Aorta (tissue), 5 donors: ENCODE measurements at places on chromosomes 1 and 21. TPM values are rescaled to one million over a fixed set of nuclear protein-coding genes. Genes with fewer than 3 reads are reported as not detected.
A peak's percentile ranks its signal among the peaks of the same experiment; 100 is the strongest.

KPRP gene
- total RNA-seq, result not detected

CSF3R gene
- 26.7 TPM for total RNA-seq

GRCh38 chr1:110746644-110747259 lies 72.0 kb upstream of the KCNA3 start:
- no peaks in the 10 kb centered on the region for H3K4me1 ChIP-seq
- H3K36me3 ChIP-seq, result no peaks in the 10 kb centered on the region
- peak; percentile 51 for DNase-seq

CFAP298 gene
- total RNA-seq, result 26.9 TPM

SHE gene
- 44.1 TPM for total RNA-seq

DNA sequence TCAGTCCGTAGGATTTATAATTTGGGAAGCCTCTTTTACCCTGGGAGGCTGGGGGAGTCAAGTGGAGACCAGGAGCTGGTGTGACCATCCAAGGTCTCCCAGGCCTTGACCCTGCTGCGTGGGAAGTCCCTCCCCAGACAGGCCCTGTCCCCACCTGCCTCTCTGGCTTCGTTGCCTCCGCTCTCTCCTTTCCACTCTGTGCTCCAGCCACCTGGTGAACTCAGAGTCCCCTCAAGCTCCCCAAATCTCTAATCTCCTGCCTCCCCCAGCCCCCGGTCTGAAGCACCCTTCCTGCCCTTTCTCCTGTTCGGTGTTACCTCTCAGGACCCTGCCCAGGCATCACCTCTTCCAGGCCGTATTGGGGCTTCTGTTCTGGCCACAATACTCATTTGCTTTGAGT lies 27.9 kb downstream of the CDCP2 start:
- H3K4me1 ChIP-seq, result no peaks in the 10 kb centered on the region
- no peaks in the 10 kb centered on the region for H3K36me3 ChIP-seq
- DNase-seq, result no peak
- H3K27ac ChIP-seq, result no peak overlapping the region
- H3K27me3 ChIP-seq, result no peaks in the 10 kb centered on the region

DNA sequence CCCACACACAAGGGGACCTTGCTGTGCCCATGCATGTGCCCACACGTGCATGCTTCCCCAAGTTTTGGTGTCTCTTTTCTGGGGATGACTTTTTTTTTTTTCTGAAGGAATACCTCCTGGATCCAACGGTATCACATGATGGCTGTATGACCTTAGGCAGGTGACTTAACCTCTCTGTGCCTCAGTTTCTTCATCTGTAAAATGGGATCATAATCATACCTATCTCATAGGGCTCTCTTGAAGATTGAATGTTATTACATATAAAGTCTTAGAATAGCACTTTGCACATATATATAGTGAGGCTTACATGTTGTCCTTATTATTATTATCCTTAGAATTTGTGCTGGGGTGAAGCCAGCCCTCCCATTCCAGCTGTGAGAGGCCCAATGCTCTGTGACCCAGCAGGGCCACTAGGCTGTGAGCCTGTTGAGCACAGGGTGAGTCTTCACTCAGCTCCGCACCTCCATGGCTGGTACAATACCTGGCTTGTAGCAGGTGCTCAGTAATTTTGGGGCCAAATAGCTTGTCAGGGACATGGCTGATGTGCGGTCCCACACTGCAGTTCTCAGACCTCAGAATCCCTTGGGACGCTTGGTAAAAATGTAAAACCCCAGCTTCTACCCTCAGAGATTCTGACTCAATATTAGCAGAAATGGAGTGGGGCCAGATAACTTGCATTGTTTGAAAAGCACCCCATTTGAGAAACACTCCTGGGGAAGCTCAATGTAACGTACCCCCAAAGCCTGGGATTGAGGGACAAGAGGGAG lies 20.6 kb downstream of the STUM start:
- H3K27me3 ChIP-seq, result no peaks in the 10 kb centered on the region
- no peak overlapping the region for H3K4me3 ChIP-seq
- no peaks in the 10 kb centered on the region for H3K36me3 ChIP-seq
- H3K4me1 ChIP-seq, result no peaks in the 10 kb centered on the region
- H3K27ac ChIP-seq, result peak overlapping the region; percentile 18
- DNase-seq, result no peak

- peak within 1 kb of the TSS; percentile 30 for H3K4me3 ChIP-seq
- H3K27ac ChIP-seq, result no peak within 1 kb of the TSS
- H3K27me3 ChIP-seq, result no peaks in the 10 kb centered on the region
- peak; percentile 65 for DNase-seq
These were observed at the start of gene PIK3CD for GRCh38 chr1:9651565-9652378. Gene PIK3CD (plus strand): TSS chr1:9651731. CDS start chr1:9710456, 58,725 bp downstream.

PHLDA3 gene
- total RNA-seq, result 71.6 TPM

- no peaks in the 10 kb centered on the region for H3K4me1 ChIP-seq
- no peak for DNase-seq
- H3K27me3 ChIP-seq, result no peaks in the 10 kb centered on the region
- no peak overlapping the region for H3K4me3 ChIP-seq
These were observed 125.3 kb upstream of the DNAH14 start for GRCh38 chr1:224804220-224804619.

- no peaks in the 10 kb centered on the region for H3K36me3 ChIP-seq
- H3K4me1 ChIP-seq, result no peaks in the 10 kb centered on the region
- no peaks in the 10 kb centered on the region for H3K27me3 ChIP-seq
- H3K27ac ChIP-seq, result no peak overlapping the region
- no peak overlapping the region for H3K4me3 ChIP-seq
These were observed 23.7 kb upstream of the HFM1 start for GRCh38 chr1:91428182-91428798.

- no peaks in the 10 kb centered on the region for H3K27me3 ChIP-seq
- H3K4me1 ChIP-seq, result no peaks in the 10 kb centered on the region
- peak within 1 kb of the TSS; percentile 14 for H3K4me3 ChIP-seq
- H3K36me3 ChIP-seq, result no peaks in the 10 kb centered on the region
These were observed at the start of gene ZBTB8B for GRCh38 chr1:32464716-32465577. Gene ZBTB8B (plus strand): TSS chr1:32465072. CDS start chr1:32470625, 5,553 bp downstream.

KCNH1 gene
- total RNA-seq, result 0.19 TPM

DNA sequence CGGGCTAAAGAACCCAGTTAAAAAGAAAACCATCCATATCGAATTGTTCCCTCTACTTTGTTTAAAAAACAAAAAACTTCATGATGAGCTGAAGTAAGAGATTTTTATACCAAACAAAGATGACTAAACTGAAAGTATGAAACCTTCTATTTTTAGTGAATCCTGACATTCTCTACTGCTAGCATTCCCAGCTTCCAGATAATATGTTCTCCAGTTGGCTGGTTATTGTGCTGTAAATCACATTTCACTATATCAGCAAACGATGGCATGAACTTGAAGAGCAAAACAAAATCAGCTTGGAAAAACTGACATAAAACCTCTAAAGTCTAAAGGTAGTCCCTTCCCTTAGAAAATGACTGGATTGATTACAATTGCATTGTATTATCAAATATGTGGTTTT lies 68.1 kb upstream of the APP start:
- H3K27me3 ChIP-seq, result no peaks in the 10 kb centered on the region
- no peak overlapping the region for H3K27ac ChIP-seq
- no peak overlapping the region for H3K4me3 ChIP-seq
- H3K36me3 ChIP-seq, result no peaks in the 10 kb centered on the region

ADAMTSL4 gene
- 98.0 TPM for total RNA-seq

ARHGAP30 gene
- 20.5 TPM for total RNA-seq

DNA sequence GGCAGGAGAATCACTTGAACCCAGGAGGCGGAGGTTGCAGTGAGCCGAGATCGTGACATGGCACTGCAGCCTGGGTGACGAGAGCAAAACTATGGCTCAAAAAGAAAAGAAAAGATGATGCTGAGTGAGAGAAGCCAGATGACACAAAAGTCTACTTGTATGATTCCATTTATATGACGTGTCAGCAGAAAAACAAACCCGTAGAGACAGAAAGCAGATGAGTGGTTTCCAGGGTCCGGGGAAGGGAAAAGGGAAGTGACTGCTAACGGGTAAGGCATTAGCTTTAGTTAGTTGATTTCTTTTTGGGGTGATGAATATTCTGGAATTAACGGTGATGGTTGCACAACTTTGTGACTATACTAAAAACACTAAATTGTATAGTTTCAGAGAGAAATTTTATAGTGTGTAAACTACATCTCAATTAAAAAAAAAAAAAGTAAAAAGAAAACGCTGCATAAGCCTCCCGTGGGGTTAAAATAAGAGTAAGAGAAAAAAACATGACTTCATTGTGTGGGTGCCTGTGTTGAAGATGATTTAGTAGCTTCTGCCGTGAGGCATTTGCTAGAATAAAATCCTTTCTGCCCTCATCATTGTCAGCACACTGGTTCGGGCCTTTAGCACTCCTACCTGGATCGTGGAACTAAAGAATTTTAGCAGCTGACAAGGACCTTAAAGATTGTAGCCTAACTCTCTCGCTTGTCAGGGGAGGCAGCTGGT lies 24.7 kb upstream of the ATP5PO start:
- H3K4me3 ChIP-seq, result no peak overlapping the region
- no peak for DNase-seq
- H3K27me3 ChIP-seq, result no peaks in the 10 kb centered on the region
- no peaks in the 10 kb centered on the region for H3K4me1 ChIP-seq
- H3K27ac ChIP-seq, result no peak overlapping the region

CFHR2 gene
- total RNA-seq, result not detected

GRCh38 chr1:42479621-42480020 lies 16.5 kb downstream of the CCDC30 start:
- DNase-seq, result no peak
- no peak overlapping the region for H3K27ac ChIP-seq
- no peaks in the 10 kb centered on the region for H3K36me3 ChIP-seq
- no peak overlapping the region for H3K4me3 ChIP-seq

GRCh38 chr21:26652854-26653253 lies 79.8 kb upstream of the CYYR1 start:
- H3K27me3 ChIP-seq, result no peaks in the 10 kb centered on the region
- H3K36me3 ChIP-seq, result no peaks in the 10 kb centered on the region
- no peak for DNase-seq
- no peak overlapping the region for H3K4me3 ChIP-seq

DNA sequence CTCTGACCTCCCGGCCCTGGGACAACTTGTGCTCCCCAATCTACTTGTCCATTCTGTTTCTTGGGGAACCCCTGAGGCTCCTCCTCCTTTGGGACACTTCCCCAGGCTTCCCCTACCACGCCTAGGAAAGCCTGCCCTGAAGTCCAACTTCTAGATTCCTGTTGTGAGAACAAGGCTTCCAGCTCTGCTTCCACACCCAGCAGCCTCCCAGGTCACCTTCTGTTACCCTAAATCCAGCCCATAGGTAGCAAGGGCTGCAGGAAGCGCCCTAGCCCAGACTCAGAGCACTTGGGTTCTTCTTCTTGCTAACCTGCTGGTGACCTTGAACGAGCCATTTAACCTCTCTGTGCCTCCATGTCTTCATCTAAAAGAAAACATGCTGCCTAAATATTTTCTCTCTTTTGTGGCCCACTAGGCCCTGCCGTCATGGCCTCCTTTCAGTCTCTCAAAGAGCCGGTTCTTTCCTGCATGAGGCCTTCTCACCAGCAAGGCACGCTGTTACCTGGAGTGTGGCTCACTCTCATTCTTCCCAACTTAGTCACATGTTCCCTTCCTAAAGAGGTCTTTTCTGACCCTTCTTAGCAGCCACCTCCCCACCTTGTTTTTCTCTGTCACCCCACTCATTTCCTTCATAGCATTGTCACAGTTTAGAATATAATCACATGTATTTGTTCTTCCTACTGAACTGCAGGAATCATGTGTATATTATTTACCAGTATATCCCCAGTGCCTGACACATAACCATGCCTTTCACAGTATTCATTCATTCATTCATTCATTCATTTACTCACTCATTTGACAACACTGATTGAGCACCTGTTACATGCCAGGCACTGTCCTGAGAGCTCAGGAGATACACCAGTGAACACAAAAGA lies 1.4 kb downstream of the CAPN2 start:
- H3K4me3 ChIP-seq, result peak overlapping the region; percentile 91
- no peaks in the 10 kb centered on the region for H3K36me3 ChIP-seq
- H3K27me3 ChIP-seq, result no peaks in the 10 kb centered on the region
- no peak for DNase-seq
- no peak overlapping the region for H3K27ac ChIP-seq

DNA sequence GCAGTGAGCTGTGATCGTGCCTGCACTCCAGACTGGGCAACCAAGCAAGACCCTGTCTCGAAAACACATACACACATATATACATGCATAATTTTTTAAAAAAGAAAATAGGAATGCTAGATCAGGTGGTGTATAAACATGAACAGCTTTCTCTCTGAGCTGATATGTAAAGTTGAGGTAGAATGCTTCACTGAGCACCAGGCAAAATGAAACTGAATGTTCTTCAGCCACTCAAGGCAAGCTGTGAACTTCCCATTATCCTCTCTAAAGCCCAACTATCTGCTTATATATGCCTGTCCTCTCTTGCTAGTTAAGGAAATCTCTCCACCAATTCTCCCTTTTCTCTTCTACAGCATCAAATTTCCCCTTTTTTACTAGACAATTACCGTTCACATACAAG lies 93.0 kb downstream of the NUF2 start:
- no peaks in the 10 kb centered on the region for H3K27me3 ChIP-seq
- H3K27ac ChIP-seq, result no peak overlapping the region
- H3K4me1 ChIP-seq, result no peaks in the 10 kb centered on the region
- no peak for DNase-seq
- H3K36me3 ChIP-seq, result no peaks in the 10 kb centered on the region
- H3K4me3 ChIP-seq, result no peak overlapping the region

- H3K27ac ChIP-seq, result no peak overlapping the region
- H3K36me3 ChIP-seq, result no peaks in the 10 kb centered on the region
- no peak overlapping the region for H3K4me3 ChIP-seq
These were observed 23.4 kb downstream of the ARHGEF19 start for GRCh38 chr1:16189003-16189402.

DNA sequence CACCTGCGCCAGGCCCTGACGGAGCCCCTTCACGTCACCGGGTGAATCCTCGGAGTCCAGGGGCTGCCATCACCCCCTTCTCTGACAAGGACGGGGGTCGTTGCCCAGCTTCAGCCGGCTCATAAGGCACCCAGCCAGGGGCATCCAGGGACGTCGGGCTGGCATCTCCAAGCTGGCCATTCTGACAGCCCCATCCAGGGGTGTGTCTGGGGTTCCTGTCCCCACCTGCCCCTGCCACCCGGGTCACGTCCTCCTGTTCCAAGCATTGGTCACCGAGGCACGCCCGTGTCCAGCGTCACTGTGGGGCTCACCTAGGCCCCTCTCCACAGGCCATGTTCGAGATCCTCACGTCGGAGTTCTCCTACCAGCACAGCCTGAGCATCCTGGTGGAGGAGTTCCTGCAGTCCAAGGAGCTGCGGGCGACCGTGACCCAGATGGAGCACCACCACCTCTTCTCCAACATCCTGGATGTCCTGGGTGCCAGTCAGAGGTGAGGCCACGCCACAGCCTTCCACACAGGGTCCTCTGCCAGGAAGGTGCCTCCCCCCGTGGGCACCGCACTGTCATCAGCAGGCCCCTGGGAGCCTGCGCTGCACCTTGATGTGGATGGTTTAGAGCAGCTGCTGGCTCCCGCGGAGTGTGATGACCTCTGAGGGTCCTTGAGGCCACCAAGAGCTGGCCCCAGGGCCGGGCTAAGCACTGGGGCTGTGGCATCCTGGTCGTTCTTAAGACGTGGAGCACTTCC lies 14.8 kb downstream of the ARHGEF16 start:
- peak; percentile 27 for DNase-seq
- no peaks in the 10 kb centered on the region for H3K36me3 ChIP-seq
- H3K4me3 ChIP-seq, result no peak overlapping the region
- H3K4me1 ChIP-seq, result no peaks in the 10 kb centered on the region
- H3K27me3 ChIP-seq, result no peaks in the 10 kb centered on the region

NTMT2 gene
- not detected for total RNA-seq
